CD4-positive, alpha-beta T cell treated with Interleukin-15 for 1 hour (primary cell): ENCODE measurements at places on chromosomes 1 and 21.

DNA sequence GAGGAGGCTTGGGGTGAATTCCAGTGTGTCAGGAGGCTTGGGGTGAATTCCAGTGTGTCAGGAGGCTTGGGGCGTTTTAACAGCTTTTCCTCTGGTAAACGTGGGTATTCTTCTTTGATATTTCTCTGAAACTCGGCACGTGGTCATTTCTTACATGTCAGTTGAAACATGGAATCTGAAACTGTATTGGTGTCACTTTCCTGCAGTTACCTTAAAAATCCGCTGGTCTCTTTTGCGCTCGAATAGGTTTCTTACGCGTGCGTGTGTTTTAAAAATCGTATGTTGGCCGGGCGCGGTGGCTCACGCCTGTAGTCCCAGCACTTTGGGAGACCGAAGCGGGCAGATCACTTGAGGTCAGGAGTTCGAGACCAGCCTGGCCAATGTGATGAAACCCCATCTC lies 33.5 kb downstream of the PRKCZ start:
- DNase-seq, result no peak

GRCh38 chr1:28642056-28642846 lies 616 bp downstream of the TAF12 start:
- DNase-seq, result peak; percentile 17

GRCh38 chr1:153805042-153805745 lies 30.0 kb downstream of the SLC27A3 start:
- DNase-seq, result peak; percentile 89

DNA sequence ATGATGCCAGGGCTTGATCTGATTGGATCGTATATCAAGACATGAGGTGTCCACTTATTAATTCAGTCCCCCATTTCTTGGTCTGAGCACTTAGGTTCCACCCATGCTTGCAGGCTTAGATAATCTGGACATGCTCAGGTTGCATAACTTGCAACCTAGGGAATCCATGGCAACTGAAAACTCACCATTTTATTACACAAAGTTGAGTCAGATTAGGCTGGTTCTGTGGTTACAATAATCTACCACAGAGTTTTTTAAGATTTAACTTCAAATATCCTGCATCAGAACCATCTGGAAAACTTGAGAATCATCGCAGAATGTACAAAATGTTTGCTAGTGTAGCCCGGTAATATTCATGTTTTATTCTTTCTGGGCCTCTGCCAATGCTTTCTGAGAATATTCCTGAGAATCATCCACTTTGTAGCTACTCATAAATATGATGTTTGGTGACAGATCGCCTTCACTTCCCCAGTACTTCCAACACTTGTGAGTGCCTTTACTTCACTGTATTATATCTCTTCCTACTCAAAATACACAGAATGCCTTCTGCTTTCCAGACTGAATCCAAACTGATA lies 707.2 kb upstream of the ADAMTS5 start:
- no peak for DNase-seq

- DNase-seq, result no peak
These were observed 1.1 kb downstream of the SLAMF9 start for GRCh38 chr1:159952932-159953331.

DNA sequence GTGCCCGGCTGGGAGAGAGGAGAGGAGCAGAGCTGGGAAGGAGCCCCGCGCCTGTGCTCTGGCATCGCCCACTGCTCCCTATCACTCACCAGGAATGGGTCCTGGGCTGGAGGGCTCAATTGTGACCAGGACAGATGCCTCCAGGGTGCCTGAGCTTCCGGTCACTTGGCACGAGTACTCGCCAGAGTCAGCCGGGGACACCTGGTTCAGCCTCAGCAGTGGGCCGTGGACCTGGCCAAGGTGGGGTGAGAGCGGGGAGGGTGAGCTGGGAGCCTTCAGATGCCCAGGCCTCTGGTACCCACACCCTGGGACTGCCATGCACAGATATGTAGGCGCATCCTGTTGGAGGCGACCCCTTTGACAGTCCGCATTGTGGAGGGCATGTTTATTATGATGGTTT lies 31.1 kb downstream of the LDLRAD2 start:
- no peak for DNase-seq

DNA sequence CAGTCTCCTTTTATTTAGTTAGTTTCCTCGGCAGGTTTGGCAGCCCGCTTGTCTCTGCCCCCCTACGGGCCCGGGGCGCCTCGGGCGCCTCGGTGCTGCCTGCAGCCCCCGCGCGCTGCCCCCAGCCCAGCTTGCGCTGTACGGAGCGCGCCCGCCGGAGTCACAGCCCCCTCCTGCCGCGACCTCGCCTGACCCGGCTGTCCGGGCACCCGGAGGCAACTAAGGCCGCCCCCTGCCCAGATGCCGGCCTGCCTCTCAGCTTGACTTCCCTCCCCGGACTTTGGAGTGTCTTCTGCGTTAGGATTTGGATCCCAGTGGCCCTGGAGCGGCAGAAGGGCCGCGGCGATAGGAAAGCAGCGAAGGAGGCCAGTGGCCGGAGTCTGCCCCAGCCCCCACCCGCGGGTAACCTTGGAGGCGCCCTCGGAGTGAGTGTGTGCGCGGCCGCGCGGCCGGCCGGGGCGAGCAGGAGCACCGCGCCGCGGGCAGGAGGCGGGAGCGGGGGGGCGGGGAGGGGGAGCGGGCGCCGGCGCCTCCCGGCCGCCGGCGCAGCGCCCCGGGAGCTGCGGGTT lies 7.6 kb downstream of the CDKN2C start:
- DNase-seq, result no peak

GRCh38 chr1:114346480-114347029 lies 164.4 kb downstream of the TRIM33 start:
- peak; percentile 94 for DNase-seq

DNA sequence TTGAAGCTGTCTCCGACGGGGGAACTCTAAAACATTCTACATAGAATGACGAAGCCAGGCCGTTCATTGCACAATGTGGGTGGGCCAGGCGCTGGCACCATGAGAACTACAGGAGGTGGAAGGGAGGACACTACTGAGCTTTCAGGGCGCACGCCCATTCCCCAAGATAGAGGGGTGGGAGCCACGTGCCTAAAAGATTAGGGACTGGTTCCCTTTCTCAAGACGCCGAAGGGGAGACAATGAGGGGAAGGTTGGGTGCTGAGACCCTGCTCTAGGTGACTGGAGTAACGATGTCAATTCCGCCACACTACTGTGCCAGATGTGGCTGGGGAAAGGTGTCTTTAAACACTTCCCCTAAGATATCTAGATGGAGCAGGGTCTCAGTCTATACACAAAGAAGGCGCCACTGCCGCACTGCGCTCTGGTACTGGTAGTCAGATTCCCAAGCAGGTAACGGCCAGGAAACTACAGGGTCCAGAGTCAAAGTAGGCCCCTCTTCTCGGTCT lies 782 bp downstream of the CSDE1 start:
- DNase-seq, result peak; percentile 36

- no peak for DNase-seq
These were observed 1.7 kb downstream of the WASF2 start for GRCh38 chr1:27487966-27488884.

DNA sequence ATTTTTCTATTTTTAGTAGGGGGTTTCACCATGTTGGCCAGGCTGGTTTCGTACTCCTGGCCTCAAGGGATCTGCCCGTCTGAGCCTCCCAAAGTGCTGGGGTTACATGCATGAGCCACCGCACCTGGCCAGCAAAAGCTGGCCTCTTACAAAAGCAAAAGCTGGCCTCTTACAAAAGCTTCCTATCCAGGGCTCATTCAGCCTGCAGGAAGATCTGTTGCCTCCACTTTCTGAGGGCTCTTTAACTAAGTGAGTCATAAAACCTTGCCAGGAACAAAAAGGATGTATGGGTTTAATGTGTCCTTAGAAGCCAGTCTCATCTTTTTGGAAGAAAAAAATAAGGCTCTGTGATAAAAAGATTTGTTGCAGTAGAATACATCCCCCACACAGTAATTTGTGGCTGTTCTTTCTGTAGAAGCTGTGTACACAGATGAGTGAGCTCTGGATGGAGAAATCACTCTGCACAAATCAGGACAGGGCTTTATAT lies 15.0 kb downstream of the HTR1D start:
- DNase-seq, result no peak

- DNase-seq, result no peak
These were observed 74.4 kb downstream of the CAMTA1 start for GRCh38 chr1:6859415-6860343.

- DNase-seq, result no peak
These were observed 9.3 kb upstream of the FAAP20 start for GRCh38 chr1:2203671-2204414.

- DNase-seq, result no peak
These were observed 59.9 kb downstream of the WARS2 start for GRCh38 chr1:119080586-119080985.

DNA sequence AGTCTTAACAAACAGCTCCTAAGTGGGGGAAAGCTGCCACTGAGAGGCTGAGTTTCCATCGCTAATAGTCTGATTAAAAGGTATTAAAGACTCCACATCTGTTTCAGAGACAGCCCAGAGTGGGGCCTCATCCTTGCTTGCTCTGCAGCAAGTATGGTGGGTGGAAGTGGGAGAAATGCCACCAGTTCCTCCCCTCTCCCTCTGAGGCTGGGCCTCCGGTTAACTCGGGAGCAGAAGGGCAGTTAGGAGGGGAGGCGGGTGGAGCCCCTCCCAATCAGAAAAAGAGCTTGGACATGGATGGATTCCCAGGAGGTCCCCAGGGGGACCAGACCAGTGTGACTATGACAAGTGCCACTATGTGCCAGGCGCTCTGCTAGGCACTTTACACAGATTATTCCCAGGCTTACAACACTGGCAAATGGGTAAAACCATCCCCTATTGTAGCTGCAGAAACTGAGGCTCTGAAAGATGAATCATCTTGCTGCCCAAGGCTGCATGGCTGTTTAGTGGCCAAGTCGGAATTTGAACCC lies 11.4 kb upstream of the ASCL5 start:
- DNase-seq, result no peak

DNA sequence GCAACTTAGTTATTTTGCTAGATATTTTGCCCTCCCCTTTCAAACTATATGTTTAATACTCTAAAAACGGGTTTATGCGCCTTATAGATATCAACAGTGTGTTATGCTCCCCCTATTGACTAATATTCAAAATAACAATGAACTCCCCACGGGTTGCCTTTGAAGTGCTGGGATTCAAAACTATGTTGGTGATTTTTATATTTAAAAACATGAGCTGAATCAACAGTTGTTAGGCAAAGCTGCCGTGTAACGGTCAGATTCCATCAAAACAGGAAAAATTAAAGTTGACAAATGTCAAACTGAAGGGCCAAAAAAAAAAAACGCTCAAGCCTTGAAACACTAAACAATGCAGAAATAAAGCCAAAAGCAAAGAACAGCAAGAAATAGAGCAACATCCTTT lies 2.5 kb downstream of the TGFBR3 start:
- no peak for DNase-seq

GRCh38 chr1:33455539-33456501 lies 16.6 kb upstream of the ZSCAN20 start:
- peak; percentile 26 for DNase-seq

DNA sequence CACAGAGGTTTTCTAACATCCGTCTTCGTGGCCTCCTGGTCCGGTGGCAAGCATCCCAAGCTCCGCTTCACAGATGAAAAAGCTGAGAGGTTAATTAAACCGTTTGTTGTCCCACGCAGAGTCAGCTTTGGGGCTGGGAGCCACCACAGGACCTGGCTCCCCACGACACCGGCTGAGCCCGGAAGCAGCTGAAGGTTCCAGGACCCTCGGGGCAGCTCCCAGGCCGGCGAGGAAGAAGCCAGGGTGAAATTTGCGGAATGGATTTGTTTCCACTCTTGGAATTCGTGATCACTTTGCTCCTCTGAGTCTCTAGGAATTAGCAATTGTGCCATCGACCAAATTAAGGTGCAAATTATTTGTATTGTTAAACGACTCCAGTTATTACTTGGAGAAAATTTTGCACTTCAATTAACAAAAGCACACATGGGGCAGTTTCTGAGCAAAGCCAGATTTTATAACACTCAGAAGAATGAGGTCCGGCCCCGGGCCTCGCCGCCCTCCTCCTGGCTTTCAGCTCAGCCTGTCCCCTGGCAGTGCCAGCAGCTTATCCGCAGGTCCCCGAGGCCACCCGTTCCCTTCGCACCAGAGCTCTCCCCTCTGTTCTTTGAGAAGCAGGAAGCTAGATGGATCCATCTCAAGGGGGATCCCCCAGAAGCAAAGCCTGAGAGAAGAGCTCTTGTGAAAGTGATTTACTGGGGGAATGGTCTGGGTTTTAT lies 69.1 kb downstream of the SIK1 start:
- no peak for DNase-seq

DNA sequence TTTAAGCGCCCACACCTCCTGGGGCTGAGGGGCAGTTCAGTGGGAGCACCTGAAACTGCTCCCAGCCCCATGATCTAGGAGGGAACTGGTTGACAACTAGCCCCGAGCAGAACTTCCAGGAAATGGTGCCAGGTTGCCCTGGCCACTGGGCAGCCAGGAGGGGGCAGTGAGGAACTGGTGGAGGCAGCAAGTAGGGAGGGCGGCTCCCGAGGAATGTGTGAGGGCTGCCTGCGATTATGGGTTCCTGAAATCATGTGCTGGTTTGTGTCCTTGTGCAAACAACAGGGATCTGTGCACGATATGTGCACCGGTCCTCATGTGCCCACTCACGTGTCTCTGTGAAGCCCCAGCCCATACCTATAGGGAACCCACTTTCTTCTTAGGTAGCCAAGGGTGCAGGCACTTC lies 9.9 kb downstream of the GPR3 start:
- DNase-seq, result peak; percentile 39

- DNase-seq, result no peak
These were observed 199.1 kb upstream of the KCND3 start for GRCh38 chr1:112188611-112189010.

DNA sequence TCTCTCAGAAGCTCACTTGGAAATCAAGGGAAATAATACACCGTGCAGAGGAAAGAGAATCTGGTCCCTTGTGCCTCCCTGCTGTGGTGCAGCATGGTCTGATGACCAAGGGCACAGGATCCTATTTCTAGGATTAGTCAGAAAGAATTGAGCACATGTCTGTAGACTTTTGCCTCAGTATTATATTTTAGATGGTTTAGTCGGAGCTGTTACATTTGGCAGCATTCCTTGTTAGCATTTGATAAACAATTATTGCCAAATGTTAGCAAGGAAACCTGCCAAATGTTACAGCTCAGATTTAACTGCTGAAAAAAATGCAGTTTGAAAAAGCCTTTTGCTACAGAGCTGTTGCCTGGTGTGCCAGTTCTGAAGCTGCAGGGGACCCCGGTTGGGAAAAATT lies 183.5 kb upstream of the DPYD start:
- DNase-seq, result no peak

- no peak for DNase-seq
These were observed 106.3 kb downstream of the HIVEP3 start for GRCh38 chr1:41812453-41812852.

- DNase-seq, result no peak
These were observed 1028.6 kb upstream of the PRMT6 start for GRCh38 chr1:106027871-106028270.
